ENCODE measurements at places on chromosomes 6 and 20.

- H3K27me3 ChIP-seq, result no peaks in the 10 kb centered on the region
- H3K4me1 ChIP-seq, result peaks cover 5% of the 10 kb centered on the region
- DNase-seq, result peak; percentile 90
- H3K27ac ChIP-seq, result peak within 1 kb of the TSS; percentile 69
These were observed at the start of gene EIF6 for GRCh38 chr20:35284267-35284991. TSS of gene EIF6 (minus strand) at chr20:35284772. CDS start at chr20:35284487, 285 bp downstream.

GRCh38 chr20:24580855-24581254 lies 111.4 kb downstream of the SYNDIG1 start:
- H3K27me3 ChIP-seq, result no peaks in the 10 kb centered on the region
- H3K27ac ChIP-seq, result no peak overlapping the region
- no peak overlapping the region for H3K4me3 ChIP-seq
- H3K4me1 ChIP-seq, result 0 out of 2 replicates have a peak, but pooled peaks cover 3% of the 10 kb centered on the region
- peak; percentile 4 for DNase-seq

DNA sequence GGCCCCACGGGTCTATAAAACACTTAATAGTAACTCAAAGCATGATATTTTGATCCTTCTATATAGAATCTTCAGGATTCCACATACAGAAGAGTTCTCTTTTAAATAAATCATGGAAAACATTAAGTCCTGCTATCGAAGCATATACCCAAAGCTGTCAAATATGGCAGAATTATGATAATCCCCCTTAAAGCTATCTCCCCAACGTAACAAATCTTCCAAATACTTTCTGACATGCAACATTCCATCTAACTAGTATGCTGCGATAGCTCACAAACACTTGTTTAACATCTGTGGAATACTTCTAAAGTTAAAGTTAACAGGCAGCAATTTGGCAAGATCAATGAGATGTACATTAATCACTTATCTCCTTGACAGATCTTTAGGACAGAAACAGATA lies 371.0 kb upstream of the RUNX2 start:
- H3K4me1 ChIP-seq, result 0 out of 2 replicates have a peak, but pooled peaks cover 7% of the 10 kb centered on the region
- H3K27ac ChIP-seq, result no peak overlapping the region
- DNase-seq, result no peak
- H3K36me3 ChIP-seq, result no peaks in the 10 kb centered on the region
- no peaks in the 10 kb centered on the region for H3K27me3 ChIP-seq

GRCh38 chr6:167676666-167677421 lies 149.9 kb upstream of the AFDN start:
- no peak overlapping the region for H3K27ac ChIP-seq
- no peak overlapping the region for H3K4me3 ChIP-seq
- H3K36me3 ChIP-seq, result no peaks in the 10 kb centered on the region
- no peaks in the 10 kb centered on the region for H3K27me3 ChIP-seq

- H3K36me3 ChIP-seq, result no peaks in the 10 kb centered on the region
- no peak for DNase-seq
- no peaks in the 10 kb centered on the region for H3K27me3 ChIP-seq
- H3K4me3 ChIP-seq, result no peak overlapping the region
- no peak overlapping the region for H3K27ac ChIP-seq
These were observed 117.6 kb downstream of the TFAP2B start for GRCh38 chr6:50936277-50936681.

- H3K4me1 ChIP-seq, result no peaks in the 10 kb centered on the region
- no peaks in the 10 kb centered on the region for H3K36me3 ChIP-seq
- H3K4me3 ChIP-seq, result no peak overlapping the region
- H3K27me3 ChIP-seq, result 0 out of 2 replicates have a peak, but pooled peaks cover 3% of the 10 kb centered on the region
These were observed 369.2 kb upstream of the CNR1 start for GRCh38 chr6:88535306-88535705.

DNA sequence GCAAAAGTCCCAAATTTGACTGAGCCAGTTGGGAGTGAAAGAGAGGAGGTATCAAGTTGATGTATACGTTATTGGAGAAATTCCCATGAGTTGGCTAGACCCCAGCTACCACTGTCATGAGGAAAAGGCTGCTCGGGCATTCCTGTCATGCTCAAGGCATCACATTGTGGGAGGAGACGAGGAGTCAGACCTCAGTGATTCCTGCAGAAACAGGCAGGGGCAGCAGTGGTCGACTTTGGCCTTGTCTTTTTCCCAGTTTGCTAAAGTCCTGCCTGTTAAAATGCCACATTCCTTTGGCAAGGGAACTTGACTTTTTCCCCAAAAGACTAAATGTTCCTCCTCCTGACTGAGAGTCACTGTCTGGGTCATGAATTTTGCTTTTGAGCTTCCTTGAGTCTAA lies 295.5 kb upstream of the HS3ST5 start:
- H3K4me3 ChIP-seq, result no peak overlapping the region
- H3K27ac ChIP-seq, result no peak overlapping the region
- no peak for DNase-seq
- H3K27me3 ChIP-seq, result no peaks in the 10 kb centered on the region
- H3K4me1 ChIP-seq, result no peaks in the 10 kb centered on the region

DNA sequence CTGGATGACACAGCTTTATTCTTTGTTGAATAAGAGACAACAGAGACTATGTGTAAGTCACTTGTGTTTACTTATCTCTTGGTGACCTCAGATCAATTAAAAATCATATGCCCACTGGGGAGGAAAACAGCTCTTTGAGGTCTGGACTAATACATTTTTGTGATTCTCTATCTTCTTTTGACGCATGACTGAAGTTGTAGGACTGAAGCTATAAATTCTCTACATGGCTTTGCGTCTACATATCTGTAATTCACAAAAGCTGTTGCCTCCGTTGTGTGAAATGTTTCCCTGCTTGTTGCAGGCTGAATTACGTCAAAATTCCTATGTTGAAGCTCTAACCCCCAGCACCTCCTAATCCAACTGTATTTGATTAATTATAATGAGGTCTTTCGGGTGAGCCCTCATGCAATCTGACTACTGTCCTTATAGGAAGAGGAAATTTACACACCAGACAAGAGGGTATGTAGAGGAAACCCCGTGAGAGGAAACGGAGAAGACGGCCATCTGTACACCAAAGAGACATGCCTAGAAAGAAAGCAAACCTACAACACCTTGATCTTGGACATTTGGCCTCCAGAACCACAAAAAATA lies 481.6 kb downstream of the PRKN start:
- no peaks in the 10 kb centered on the region for H3K4me1 ChIP-seq
- H3K4me3 ChIP-seq, result no peak overlapping the region
- no peaks in the 10 kb centered on the region for H3K36me3 ChIP-seq

DNA sequence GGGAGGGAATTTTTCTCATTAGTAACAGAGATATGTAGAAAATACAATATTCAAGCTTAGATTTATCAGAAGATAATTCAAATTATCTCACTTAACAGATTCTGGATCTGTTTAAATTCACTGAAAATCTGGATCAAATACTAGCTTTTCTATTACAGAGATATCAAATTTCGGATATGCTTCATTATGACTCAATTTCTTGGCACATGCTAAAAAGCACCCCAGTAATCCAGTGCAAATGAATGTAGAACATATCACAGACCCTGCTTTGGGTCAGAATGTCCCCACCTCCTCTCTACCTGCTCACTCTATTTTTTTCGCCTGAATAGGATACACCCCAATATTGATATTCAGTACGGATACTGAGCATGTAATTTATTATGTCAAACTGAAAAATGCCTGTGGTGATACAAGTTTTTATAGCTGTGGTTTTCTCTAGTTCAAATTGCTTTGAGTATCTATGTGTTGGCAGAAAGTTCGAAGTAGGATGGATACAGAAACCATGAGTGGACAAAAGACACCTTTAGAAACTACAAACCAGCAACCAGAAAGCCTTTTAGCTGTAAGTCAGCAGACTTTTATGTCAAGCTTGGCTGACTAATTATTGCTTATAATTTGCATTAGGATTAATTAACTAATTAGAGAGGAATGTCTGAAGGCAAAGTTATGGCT lies 290.0 kb downstream of the TFAP2B start:
- no peaks in the 10 kb centered on the region for H3K4me1 ChIP-seq
- no peak for DNase-seq
- no peaks in the 10 kb centered on the region for H3K36me3 ChIP-seq
- H3K27me3 ChIP-seq, result no peaks in the 10 kb centered on the region
- H3K27ac ChIP-seq, result no peak overlapping the region

DNA sequence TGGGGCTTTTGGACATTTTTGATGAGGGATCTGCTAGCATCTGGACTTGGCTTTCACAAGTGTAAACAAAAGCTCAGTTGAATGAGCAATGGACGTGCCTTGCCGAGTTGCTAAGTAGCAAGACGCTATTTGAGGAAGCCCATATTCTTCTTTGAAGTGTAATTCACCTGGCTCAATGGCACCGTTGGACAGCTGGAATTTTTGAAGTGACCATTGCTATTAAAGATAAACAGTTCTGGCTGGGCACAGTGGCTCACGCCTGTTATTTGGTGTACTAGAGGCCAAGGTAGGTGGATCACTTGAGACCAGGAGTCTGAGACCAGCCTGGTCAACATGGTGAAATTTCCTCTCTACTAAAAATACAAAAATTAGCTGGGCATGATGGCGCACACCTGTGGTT lies 88.8 kb upstream of the SOX4 start:
- no peak overlapping the region for H3K27ac ChIP-seq
- DNase-seq, result no peak
- no peak overlapping the region for H3K4me3 ChIP-seq
- H3K36me3 ChIP-seq, result no peaks in the 10 kb centered on the region
- no peaks in the 10 kb centered on the region for H3K27me3 ChIP-seq
- no peaks in the 10 kb centered on the region for H3K4me1 ChIP-seq

DNA sequence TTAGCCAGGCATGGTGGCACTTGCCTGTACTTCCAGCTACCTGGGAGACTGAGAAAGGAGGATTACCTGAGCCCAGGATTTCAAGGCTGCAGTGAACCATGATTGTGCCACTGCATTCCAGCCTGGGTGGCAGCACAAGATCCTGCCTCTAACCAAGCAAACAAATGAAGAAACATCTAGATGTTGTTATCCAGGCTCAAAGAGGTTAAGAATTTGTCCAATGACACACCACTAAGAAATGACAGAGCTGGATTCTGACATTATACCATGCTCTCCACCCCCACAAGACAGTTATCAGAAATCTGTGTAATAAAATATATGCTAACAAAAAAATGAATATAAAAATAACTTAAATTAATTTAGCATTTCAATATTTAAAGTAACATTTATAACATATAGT lies 925.5 kb upstream of the SLC35B3 start:
- no peak overlapping the region for H3K27ac ChIP-seq
- no peaks in the 10 kb centered on the region for H3K36me3 ChIP-seq
- no peak overlapping the region for H3K4me3 ChIP-seq
- peak; percentile 30 for DNase-seq
- H3K4me1 ChIP-seq, result peaks cover 9% of the 10 kb centered on the region

- H3K4me3 ChIP-seq, result no peak overlapping the region
- no peak for DNase-seq
- H3K36me3 ChIP-seq, result no peaks in the 10 kb centered on the region
These were observed 100.8 kb upstream of the FRMD1 start for GRCh38 chr6:168179702-168180382.

- no peak overlapping the region for H3K4me3 ChIP-seq
- peaks cover 20% of the 10 kb centered on the region for H3K27me3 ChIP-seq
- no peak overlapping the region for H3K27ac ChIP-seq
- DNase-seq, result no peak
- no peaks in the 10 kb centered on the region for H3K36me3 ChIP-seq
- no peaks in the 10 kb centered on the region for H3K4me1 ChIP-seq
These were observed 43.1 kb upstream of the PHACTR3 start for GRCh38 chr20:59561228-59561605.

- H3K4me1 ChIP-seq, result no peaks in the 10 kb centered on the region
- no peaks in the 10 kb centered on the region for H3K27me3 ChIP-seq
- no peak for DNase-seq
- H3K36me3 ChIP-seq, result no peaks in the 10 kb centered on the region
These were observed 691.9 kb downstream of the RFPL4B start for GRCh38 chr6:113039005-113039404.

Measured in GM23248 (cell line).